ENCODE measurements at places on chromosomes 4 and X. TPM values are rescaled to one million over a fixed set of nuclear protein-coding genes. Genes with fewer than 3 reads are reported as not detected.

DNA sequence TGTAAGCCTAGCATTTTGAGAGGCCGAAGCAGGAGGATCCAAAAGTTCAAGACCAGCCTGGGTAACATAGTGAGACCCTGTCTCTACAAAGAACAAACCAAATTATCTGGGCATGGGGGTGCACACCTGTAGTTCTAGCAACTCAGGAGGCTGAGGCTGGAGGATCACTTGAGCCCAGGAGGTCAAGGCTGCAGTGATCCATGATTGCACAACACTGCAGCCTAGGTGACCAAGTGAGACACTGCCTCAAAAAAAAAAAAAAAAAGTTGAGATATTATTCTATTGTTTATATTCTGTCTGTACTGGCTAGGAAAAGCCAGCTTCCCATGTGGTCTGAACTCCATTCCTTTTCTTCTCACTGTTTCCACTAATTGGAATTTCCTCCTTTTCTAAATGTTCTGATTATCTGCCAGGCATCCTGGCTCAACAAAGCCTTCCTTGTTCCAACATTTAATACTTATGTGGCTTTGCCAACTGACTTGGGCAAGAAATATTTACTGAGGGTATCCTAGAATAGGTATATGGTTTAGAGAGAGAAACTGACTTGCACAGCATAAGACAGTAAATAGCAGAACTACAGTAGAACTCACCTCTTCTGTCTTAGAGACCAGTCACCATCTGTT, 175.2 kb upstream of the ADAMTS3 start:
- DNase-seq, result no peak

DNA sequence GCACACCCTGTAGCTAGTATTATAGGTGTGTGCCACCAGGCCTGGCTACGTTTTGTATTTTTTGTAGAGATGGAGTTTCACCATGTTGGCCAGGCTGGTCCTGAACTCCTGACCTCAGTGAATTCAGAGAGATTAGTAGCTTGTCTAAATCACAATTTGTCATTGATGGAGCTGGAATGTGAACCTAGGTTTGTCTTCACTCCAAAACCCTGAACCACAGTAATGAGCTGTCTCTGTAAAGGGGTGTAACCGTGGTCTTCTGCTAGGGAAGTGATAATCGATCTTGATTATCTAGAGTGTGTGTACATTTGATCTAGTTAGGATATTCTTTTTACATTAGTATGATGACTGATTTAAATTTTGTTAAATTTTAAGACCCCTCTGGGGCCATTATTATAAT, 8.3 kb downstream of the ARHGAP10 start:
- no peak for DNase-seq

- no peak for DNase-seq
Measured at GRCh38 chr4:136900696-136901095, 631.6 kb downstream of the PCDH18 start.

DNA sequence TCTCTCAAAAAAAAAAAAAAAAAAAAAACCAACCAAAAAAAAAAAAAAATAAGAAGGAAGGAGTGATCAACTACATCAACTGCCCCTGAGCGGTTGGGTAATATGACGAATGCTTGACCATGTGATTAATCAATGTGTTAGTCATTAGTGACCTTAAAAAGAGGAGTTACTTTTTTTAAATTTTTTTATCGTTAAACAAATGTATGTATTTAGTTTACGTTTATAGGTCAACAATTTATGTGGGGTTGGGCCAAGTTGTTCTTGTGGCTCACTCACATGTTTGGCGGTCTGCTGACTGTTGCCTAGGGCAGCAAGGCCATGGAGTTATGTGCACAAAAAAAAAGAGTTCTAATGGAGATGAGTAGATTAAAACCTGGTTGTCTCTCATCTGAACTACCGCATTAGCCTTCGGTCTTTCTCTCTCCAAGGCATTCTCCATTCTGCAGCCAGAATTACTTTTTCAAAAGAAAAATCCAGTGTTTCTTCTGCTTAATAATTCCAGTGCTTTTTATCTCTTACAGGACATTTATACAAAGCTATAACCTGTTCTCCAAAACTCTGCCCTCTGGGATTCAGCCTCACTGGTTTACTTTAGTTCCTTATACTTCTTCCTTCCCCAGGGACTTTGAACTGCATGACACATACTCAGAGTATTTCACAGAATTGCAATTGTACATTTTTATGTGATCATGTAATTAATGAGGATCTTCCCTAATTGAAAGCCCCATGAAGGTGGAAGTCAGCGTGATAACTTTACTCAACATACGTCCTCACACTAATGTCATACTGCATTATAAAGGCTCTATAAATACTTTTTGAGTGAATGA, 505.5 kb downstream of the ANKRD50 start:
- no peak for DNase-seq

Gene CCKAR
- total RNA-seq, result not detected

DNA sequence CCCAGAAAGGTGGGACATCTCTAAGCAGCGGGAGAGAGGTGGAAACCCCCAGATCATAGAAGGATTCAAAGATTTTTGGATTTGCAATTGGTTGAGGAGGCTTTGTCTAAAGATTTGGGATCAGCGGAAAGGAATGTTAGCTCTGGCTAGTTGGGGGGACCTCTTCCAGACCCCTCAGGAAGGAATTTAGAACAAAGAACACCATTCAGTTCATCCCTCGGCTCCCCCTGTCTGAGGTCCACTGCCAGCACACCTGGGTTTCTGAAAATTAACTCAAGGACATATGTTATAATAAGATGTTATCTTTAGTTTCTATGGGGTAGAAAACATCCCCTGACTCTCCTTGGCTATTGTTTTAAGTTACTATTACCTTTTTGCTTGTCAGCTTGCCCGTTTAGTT, 163.6 kb downstream of the CEP135 start:
- no peak for DNase-seq

Gene ADH5
- 136 TPM for total RNA-seq

DNA sequence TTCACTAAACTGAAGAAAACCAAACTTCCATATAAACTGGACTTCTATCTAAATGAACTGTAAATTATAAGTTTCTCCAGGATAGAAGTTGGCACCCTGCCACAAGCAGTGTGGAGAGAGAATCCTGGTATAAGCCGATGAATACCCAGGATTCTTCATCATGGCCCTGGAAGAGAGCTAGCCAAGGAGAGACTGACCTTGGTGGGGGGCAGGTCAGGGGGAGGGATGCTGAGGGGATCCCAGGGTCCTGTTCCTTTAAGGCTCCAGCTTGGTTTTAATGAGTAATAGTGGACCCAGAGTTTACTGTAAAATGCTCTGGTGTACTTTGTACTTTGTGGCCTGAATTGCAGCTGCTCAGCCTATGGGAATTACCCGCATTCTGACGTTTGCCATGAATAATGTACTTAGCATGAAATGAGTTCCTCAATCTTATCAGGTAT, 16.9 kb downstream of the RASSF6 start:
- DNase-seq, result no peak

DNA sequence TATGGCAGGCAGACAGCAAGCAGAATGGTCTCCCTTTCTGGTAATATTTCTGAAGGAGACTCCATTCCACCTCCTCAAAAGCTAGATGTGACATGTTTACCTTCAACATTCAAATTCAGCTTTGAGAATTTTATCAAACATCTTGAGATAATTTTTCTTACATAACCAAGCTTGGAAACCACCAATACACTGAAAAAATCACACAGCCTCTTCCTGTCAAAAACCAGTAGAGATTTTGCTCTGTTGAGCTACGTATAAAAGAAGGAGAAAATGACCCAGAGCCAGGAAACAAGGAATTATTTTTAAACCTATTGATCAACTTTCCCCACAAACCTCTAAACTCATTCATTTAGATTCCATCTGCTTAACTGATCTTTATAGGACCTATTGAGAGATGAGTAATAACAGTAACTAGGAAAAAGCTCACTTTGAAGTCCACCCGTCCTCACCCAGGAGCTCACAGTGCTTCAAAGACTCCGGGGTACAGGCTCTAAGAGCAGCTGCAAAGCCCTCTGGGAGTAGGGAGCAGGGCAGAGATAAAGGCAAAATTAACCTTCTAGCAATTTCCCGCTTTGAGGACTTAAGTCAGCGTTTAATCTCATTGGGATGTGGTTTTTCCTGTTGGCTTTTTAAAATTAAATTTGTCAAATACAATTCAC, 318.2 kb upstream of the RASGEF1B start:
- DNase-seq, result no peak

- no peak for DNase-seq
Measured at GRCh38 chrX:134797390-134797700, 139.1 kb upstream of the PLAC1 start.

- no peak for DNase-seq
Measured at GRCh38 chrX:39402158-39402557, 600.9 kb downstream of the MID1IP1 start.

DNA sequence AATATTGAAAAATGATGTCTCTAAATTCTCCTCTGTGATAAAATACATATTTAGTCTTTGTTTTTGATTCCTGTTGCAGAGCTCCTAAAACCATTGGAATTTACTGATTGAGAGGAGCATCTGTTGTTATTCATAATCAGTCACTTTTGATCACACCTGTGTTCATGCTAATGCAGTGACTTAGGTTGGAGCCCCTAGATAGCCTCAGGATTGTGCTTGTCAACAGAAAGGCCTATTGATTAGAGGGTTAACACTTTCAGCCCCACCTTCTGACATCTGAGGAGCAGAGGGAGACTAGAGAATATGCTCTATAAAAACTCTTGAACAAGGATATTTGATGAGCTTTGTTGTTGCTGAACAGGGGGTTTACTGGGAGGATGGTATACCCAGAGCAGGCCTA, 409.5 kb upstream of the ADGRL3 start:
- no peak for DNase-seq

GRCh38 chr4:61596606-61597340, 396.6 kb downstream of the ADGRL3 start:
- no peak for DNase-seq

Gene FREM3
- not detected for total RNA-seq

GRCh38 chr4:153281476-153281875, 63.0 kb upstream of the MND1 start:
- no peak for DNase-seq

Gene CSAG1
- total RNA-seq, result not detected

Gene AR
- 2.1 TPM for total RNA-seq

Gene SORCS2
- total RNA-seq, result 8.2 TPM

- no peak for DNase-seq
Measured at GRCh38 chr4:121054373-121054772, 18.0 kb downstream of the NDNF start.

GRCh38 chr4:24032371-24032989, 142.6 kb upstream of the PPARGC1A start:
- no peak for DNase-seq

- peak; percentile 20 for DNase-seq
Measured at GRCh38 chrX:151703487-151703886, 8.2 kb downstream of the PRRG3 start.

Gene RAB33A
- 0.91 TPM for total RNA-seq

DNA sequence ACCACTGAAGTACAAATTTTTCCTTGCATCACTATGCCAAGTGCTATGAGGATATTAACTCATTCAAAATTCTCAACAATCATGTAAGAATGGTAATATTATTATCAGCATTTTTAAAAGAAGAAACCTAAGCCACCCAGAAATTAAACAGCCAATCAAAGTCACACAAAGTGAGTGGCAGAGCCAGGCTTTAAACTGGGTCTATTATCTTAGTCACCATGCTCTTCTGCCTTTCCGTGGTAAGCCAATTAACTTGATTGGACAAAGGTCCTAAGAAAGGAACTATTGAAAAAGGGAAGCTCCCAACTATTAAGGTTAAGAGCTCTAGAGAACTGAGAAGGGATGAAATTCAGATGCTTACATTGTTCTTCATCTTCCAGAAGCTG, 111.5 kb downstream of the ASB9 start:
- no peak for DNase-seq

DNA sequence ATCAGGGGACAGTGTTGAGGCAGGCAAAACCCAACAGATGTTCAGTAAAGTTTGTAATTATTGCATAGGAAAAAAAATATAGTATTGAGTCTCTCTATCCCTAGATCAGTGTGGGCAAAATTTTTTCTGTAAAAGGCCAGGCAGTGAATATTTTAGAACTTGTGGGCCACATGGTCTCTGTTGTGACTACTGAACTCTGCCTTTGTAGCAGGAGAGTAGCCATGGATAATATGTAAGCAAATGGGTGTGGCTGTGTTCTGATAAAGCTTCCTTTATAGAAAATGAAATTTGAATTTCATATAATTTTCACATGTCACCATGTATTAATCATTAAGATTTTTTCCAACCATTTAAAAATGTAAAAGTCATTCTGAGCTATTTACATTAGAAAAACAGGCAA, 193.1 kb downstream of the MID1 start:
- DNase-seq, result no peak

GRCh38 chrX:120000490-120001246, 57.1 kb upstream of the NKAP start:
- DNase-seq, result no peak

- no peak for DNase-seq
Measured at GRCh38 chr4:108590776-108591175, 29.6 kb upstream of the RPL34 start.

Data from upper lobe of left lung (tissue), 6 donors.